Activated CD4-positive, alpha-beta T cell treated with anti-CD3 and anti-CD28 coated beads, Interleukin-10, Interleukin-2, amounts not matched to agents 100 ng/mL and 50 ng/mL, durations not matched to agents 16 hours and 8 hours (primary cell): ENCODE measurements at places on chromosomes 7 and 10.

- DNase-seq = no peak
These were observed 3.6 kb downstream of the GIMAP4 start for GRCh38 chr7:150570556-150571465.

DNA sequence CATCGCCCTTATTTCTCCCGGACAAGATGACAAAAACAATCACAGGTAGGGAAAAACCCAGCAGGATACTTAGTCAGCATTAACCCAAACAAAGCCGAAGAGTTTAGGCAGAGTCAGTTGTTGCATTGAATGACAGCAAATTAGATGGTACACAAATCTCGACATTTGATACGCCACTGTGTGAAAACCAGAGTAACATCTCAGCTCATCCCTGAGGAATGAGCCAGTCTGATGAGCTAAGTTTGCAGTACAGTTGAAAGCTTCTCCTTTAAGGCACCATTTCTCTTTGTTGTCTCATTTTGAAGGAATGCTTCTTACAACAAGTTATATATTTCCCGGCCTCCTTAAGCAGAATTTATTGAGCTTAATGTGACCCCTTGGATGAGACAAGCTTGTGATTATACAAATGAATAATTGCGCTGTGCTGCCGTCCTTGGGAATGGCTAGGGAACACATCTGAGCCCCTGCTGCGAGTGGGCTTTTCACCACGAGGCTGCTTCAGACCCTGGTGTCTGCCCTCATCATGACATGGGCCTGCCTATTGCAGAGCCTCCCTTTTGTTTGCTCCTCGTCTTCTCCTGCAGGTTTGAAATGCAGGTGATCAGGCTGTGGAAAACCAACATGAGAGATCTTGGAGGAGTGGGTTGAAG is 137.3 kb downstream of the CELF2 start:
- no peak for DNase-seq

- no peak for DNase-seq
These were observed 16.7 kb downstream of the USP6NL start for GRCh38 chr10:11594589-11595394.

DNA sequence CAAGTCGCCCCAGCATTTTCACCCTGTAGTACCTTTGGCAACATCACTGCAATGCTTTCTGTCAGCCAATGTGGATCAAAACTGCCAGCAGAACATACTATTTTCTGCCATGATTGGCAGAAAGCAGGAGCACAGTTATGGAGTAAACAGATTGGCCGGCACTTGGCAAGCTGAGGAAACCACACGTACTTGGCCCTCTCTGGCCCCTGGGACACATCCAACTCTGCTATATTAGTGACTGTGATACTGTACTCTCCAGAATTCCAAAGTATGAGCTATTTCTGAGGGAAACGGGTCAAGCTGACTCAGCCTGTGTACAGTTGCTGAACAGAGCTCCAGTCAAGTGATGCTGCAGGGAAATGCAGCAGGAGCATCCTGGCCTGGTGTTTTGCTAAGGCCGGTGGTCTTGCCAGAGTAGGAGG is 39.8 kb upstream of the LANCL2 start:
- DNase-seq = no peak

DNA sequence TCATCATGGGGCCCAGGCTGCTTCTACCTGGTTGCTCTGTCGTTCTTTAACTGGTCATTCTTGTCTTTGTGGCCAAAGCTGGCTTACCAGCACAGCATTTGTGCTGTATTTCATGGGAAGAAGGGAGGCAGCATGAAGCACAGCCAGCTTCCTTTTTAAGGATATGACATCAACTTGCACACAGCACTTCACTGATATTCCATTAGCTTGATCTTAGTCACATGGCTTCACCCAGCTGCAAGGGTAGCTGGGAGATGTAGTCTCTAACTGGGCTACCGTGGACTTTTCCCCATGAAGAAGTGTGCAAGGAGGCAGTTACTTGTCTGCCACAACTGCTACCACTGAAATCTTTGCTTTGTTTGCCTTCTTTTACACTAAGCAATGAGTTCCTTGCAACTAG is 525.2 kb downstream of the LRMDA start:
- no peak for DNase-seq

DNA sequence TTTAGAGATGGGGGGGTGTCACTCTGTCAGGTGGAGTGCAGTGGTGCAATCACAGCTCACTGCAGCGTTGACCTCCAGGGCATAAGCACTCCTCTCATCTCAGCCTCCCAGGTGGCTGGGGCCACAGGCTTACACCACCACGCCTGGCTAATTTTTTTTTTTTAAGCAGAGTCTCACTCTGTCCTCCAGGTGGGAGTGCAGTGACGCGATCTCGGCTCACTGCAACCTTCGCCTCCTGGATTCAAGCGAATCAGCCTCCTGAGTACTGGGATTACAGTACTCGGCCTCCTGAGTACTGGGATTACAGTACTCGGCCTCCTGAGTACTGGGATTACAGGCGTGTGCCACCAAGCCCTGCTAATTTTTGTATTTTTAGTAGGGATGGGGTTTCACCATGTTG is 23.6 kb upstream of the PPIA start:
- no peak for DNase-seq
